Ureter (tissue), 1 donor: ENCODE measurements at places on chromosomes 5 and 9. TPM values are rescaled to one million over a fixed set of nuclear protein-coding genes. Genes with fewer than 3 reads are reported as not detected.

Gene FBXL7
- 12.3 TPM for total RNA-seq

DNA sequence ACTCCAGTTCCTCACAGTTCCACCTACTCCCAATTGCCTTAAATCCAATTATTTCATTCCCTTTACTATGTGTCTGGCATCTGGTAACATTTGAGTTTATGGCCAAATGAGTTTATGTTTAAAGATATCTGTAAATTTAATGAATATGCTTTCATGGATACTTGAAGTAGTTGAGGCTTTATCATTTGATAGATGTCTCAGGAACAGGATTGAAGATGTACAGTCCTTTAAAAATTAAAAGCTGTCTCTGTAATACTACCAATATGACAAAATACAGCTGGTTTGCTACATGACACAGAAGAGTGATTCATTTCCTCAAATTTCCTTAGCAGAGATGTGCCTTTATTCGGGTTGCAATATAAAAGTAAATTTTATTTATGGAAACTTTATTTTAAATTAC lies 2326.0 kb upstream of the ACO1 start:
- DNase-seq = no peak

DNA sequence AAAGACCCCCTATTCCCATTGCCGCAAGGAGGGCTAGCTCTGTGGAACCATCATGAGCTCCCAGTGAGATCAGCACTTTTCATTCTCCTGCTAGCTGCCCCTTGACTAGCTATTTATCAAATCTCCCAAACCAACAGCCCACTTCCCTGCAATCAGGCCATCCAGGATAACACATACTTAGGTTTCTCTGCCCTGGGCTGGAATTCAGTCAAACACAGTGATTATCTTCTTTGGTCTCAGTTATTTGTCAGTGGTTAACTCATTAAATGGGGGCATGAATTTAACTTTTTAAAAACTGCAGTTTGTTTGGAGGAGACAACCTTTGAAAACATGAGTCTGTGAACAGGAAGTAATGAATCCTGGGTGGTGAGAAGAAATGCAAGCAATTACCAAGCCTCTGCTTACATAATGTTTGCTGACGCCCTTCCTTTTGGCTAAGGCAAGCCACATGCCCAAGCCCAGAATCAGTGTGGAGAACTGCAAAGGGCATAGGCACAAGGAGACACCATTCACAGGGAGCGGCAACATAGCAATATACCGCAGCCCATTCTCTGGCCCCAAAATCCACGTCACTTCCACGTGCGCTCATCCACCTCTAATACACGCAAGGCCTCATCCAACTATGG lies 275.0 kb downstream of the DRD1 start:
- no peak for DNase-seq

Gene C5orf63
- 15.5 TPM for total RNA-seq

- no peak for DNase-seq
Observed at GRCh38 chr5:40381016-40381415, 298.7 kb upstream of the PTGER4 start.

DNA sequence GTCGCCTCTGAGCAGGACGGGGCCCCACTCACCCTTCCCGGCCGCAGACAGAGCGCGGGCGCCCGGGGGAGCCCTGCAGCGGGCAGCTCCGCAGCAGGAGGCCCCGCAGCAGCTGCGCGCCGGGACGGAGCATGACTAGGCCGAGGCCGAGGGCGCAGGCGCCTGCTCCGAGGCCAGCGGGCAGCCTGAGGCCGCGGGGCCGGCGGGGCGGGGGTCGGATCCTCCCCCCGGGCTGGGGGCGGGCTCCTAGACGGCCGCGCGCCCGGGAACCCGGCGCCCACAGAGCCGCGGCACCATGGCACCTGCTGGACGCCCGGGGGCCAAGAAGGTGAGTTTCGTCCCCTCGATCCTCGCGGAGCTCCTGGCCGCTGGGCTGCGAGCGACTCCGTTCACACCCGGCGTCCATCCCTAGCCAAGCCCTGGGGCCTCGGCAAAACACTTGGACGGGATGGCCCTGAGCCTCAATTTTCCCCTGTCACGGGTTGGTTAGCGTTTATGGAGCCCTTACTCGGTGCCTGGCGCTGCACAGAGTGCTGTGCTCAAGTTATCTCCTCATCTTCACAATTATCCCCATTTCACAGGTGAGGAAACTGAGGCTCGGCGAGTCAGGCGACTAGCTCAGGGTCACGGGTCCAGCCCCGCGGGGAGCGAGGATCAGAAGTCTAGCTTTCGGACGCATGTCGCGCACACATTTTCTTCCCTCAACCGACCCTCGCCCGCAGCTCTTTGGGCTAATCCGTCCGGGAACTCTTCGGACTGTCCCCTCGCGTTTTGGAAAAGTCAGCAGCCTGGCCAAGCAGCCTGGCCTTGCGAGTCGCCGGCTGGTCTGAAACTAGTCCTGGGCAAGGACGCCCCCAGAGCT lies at the start of the genes BHMT2 and DMGDH:
Gene BHMT2, plus strand, starts transcription at position 280 of the 862 bp plus-strand sequence. Its CDS starts 16 bp downstream, at position 296.
Gene DMGDH, minus strand, starts transcription at position 187 of the 862 bp plus-strand sequence. Its CDS starts 54 bp downstream, at position 133.
- no peak for DNase-seq

Gene RGS3
- 57.9 TPM for total RNA-seq

Gene CDC20B
- not detected for total RNA-seq

Gene EQTN
- 0.44 TPM for total RNA-seq

Gene IDNK
- 7.8 TPM for total RNA-seq

Gene RAI14
- total RNA-seq = 55.0 TPM

GRCh38 chr5:144210655-144211054 lies 40.0 kb downstream of the KCTD16 start:
- no peak for DNase-seq

DNA sequence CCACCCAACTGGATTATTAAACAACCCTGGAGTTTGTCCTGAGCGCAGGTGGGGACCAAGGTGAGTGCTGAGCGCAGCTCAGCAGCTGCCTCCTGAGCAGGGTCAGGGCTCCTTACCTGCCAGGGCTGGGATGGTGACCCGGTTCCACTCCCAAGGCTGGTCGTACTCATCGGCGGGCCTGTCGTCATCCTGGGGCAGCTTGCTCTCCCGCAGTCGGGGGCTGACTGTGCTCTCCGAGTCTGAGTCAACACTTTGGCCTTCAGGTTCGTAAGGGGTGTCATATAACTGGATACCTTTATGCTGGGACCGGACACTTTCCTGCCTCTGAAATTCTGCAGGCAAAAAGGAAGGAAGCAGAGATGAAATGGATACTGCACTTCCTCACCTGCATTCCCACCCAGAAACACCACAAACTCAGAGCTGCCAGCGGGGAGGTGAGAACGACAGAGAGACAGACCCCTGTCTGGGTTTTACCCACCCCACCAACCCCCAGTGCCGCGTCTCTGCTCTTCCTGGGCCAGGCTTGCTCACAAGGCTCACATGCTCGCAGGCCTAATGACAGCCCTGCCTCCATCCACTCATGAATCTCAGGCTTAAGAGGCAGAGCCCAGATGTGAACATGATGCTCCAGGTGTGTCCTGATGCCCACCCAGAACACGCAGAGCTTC lies 70.7 kb upstream of the SLC25A51 start:
- DNase-seq = no peak

DNA sequence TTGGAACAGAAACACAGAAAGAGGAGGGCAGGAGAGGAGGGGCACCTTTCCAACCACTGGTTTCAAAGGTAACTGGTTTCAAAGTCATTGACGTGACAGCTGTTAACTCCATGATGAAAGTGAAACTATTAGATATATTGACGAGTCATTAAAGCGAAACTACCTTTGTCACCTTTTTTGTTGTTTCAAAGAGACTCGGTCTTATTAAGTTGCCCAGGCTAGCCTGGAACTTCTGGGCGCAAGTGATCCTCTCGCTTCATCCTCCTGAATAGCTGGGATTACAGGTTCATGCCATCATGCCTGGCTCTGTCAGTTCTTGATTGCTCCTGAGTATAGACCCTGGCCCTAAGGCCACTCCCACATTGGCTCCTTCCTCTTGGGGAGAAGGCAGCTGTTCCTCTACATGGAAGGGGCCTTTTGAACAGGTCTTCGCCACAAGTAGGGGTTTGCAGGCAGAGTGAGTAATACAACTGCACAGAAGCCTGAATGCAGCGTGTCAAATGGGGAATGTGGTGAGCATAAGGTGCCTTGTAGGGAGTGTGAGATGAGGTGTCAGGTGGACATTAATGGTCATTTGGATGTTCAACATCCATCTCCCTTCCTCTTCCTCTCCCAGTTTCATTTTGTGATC lies 3.4 kb upstream of the F12 start:
- DNase-seq = no peak

DNA sequence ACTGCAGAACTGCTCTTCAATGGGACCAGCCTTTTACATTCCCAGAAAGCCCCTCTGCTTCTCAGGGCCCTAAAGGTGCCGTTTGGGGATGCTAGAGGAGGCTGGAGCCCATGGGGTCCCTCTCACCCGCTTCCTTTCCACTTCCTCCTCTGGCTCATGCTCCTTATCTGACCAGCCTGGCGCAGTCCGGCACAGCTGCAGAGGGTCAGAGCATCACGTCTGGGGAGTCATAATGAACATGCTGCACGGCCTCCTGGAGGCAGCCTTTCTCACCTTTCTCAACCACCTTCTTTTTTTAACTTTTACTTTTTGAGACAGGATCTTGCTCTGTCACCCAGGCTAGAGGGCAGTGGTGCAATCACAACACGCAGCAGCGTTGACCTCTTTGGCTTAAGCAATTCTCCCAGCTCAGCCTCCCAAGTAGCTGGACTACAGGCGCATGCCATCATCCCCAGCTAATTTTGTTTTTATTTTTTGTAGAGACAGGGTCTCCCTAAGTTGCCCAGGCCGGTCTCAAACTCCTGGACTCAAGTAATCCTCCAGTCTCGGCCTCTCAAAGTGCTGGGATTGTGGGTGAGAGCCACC lies 15.1 kb upstream of the TCF7 start:
- DNase-seq = no peak

- no peak for DNase-seq
Observed at GRCh38 chr9:36872641-36873040, 161.4 kb downstream of the PAX5 start.

DNA sequence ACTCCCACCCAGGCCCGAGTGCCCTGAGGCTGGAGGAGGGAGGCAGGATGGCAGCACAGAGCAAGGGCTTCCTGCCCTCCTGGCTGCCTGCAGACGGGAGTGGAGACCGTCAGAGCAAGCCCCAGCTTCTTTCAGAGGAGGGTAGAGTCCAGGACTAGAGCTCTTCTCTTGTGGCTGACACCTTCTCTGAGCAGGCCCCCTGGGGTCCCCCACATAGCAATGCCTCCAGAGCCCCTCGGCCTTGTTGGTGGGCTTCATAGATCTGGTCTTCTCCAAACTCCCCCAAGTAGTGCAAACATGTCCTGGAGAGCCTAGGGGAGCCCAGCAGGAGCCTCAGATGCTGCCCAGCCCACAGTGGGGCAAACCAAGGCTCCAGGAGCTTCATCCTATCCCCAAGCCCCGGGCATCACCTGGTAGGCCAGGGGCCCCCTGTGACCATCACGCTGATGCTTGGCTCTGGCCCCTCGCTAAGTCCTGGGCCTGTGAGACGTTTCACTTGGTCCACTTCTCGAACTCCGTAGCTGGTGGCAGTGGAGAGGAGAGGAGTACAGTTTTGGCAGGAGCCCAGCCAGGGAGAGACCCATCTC lies 2.0 kb downstream of the MZB1 start:
- DNase-seq = no peak

GRCh38 chr5:17088051-17088450 lies 129.4 kb upstream of the BASP1 start:
- no peak for DNase-seq

DNA sequence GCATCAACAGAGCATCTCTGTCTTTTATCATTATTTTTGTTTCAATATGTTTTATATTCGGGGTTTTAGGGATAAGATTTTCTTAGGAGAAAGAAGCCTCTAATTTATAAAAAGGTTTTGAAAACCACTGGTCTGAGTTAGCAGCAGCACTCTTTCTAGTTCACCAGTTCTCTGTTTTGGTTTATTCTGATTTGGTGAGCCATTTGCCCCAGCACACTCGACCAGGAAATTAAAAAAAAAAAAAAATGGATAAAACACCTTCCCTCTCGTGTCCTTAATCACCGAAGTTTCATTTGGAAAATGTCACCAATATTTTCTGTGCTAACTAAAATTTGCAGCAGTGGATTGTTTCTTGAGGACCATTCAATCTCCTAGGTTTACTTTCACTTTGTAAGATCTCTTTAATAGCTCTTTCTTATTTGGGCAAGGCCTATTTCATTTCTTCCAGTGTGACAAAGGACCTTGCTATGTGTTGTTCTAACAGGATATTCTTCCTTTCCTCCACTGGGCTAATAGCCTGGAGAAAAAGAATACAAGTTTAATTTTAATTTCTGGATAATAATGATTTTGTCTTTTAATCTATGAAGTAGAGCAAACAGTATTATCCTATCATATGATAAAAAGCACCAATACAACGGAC lies 57.8 kb upstream of the ANXA1 start:
- no peak for DNase-seq
